ENCODE measurements at places on chromosomes 13 and 19.

DNA sequence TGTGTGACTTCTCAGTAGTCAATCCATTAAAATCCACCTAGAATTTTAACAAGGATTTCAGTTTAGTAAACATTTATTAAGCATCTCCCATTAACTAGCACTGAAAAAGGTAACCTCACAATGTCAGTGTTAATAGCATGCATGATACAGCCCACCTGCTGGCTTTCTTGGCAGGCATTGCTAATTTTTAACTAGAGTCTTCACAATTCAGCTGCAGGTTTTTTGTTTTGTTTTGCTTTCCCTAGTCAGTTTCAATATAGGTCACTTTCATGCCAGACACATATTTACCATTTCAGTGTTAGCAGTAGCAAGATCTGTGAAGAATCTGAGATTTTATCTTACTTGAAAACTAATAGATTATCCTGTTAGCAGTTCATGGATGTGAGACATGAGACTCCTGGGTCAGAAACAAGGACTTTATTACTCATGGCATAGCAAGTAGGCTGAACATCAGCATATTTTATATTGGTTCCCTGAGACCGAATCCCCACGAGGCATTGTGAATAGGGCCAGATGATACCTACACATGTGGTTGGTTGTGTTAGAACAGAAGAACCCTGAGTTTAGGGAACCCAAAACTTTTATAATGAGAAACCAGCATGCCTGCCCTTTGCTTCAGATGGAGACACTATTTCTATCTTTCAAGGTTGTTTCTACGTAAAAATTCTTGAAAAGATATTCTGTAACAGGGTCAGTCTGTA lies 198.0 kb upstream of the HTR2A start:
- DNase-seq, result no peak

DNA sequence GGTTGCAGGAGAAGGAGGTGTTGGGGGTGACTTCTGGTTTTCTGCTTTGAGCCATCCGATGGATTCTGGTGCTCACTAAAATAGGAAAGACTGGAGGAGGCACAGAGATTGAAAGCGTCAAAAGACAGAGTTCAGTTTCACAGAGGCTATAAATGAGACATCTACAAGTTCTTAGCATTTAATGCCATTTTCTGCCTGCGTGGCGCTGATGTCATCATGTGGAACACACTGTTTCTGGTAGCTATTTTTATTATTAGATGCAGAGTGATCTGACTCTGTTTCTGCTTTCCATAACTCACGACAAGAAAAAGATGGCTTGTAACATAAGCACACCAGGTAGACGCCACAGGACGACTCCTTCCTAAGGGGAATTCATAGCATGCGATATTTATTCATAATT lies 3.3 kb upstream of the SLC39A3 start:
- DNase-seq, result no peak

GRCh38 chr13:98483601-98484288 lies 93.2 kb downstream of the STK24 start:
- DNase-seq, result no peak

DNA sequence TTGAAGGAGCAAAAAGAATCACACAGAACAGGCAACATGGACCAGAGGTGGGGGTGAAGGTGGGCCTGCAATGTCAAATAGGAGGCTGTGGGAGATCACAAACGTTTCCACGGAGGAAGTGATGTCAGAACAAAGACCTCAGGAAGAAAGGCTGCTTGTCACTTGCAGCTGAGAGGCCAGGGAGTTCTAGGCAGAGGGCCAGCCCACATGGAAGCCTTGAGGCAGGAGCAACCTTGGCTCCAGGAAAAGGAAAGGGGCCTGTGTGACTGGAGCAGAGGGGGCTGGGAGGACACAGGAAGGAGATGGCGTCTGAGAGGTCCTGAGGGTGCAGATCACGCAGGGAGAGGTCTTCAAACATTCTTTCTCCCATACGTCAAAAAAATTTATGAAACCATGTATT lies 16.3 kb downstream of the ZNF160 start:
- no peak for DNase-seq

DNA sequence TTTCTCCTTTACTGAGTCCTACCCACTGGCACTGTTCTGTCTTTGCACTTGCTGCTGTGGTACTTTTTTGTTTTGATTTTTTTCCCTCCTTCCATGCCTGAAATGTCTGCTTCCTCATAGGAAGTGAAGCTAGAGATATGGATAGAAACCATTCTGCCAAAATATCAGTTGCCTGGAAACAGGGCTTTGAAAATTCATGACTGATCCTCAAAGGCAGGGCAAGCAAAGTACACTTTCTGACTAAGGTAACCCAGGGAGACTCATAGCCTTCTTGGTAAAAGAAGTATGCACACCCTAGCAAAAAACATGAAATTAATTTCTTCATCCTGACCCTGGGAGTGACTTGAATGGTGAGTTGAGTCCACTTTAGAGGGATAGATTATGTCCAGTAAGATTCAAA lies 329.8 kb downstream of the MYO16 start:
- no peak for DNase-seq

DNA sequence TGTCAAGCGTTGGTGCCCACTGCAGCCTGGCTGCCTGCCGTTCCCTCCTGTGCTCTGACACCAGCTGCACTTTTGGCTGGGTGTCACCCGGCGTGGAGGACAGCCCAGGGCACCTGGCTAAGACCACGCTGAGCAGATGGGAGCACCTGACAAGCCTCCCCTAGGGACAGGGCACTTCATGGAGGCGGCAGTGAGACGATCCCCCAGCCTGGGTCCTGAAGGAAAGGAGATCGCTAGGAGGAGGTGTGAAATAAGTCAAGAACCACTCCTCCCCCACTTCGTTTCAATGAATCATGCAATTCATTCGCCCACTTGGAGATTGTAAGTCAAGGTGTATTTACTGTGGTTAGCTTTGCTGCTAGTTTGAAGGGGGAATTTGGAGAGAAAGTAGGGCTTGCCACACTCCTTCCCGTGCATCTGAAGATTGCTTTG lies 38.8 kb downstream of the VSTM2B start:
- DNase-seq, result no peak

GRCh38 chr19:10105509-10106099 lies 558 bp upstream of the PPAN start:
- peak; percentile 80 for DNase-seq

GRCh38 chr19:10086591-10087192 lies 575 bp downstream of the SHFL start:
- no peak for DNase-seq

DNA sequence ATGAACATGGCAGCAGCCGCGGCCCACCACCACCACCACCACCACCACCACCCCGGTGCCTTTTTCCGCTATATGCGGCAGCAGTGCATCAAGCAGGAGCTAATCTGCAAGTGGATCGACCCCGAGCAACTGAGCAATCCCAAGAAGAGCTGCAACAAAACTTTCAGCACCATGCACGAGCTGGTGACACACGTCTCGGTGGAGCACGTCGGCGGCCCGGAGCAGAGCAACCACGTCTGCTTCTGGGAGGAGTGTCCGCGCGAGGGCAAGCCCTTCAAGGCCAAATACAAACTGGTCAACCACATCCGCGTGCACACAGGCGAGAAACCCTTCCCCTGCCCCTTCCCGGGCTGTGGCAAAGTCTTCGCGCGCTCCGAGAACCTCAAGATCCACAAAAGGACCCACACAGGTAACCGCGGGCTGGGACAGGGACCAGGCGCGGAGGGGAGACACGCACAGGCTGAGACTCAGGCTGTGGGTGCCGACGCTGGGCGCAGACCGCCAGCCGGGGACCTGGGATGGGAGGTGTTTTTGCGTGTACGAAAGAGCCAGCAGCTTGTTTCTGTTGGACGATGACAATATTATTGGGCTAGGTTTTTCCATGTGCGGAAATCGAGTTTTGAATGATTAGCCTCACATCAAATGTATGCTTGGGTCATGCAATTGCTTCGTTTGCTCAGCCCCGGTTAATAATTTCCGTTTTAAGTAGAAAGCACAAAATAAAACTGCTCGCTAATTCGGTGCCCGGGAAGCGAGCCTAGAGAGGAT lies 1.3 kb downstream of the ZIC2 start:
- no peak for DNase-seq

GRCh38 chr13:111161601-111162600 lies 46.8 kb downstream of the ARHGEF7 start:
- no peak for DNase-seq

GRCh38 chr13:103945836-103946235 lies 879.6 kb upstream of the SLC10A2 start:
- DNase-seq, result no peak

All from activated T-cell treated with anti-CD3 and anti-CD28 coated beads for 24 hours (primary cell).